ENCODE measurements at places on chromosomes 13 and 19. TPM values are rescaled to one million over a fixed set of nuclear protein-coding genes. Genes with fewer than 3 reads are reported as not detected.

GGN gene
- total RNA-seq, result 0.92 TPM

OVOL3 gene
- total RNA-seq, result not detected

ILF3 gene
- total RNA-seq, result 141 TPM

DMKN gene
- 490 TPM for total RNA-seq

ZSWIM4 gene
- total RNA-seq, result 7.1 TPM

CEACAM5 gene
- total RNA-seq, result 24.6 TPM

FBXO27 gene
- 9.2 TPM for total RNA-seq

ZNF414 gene
- 14.5 TPM for total RNA-seq

TRPM4 gene
- 19.6 TPM for total RNA-seq

ANKLE1 gene
- 2.2 TPM for total RNA-seq

Measured in airway epithelial cell (primary cell).